ENCODE measurements at places on chromosomes 4 and X. TPM values are rescaled to one million over a fixed set of nuclear protein-coding genes. Genes with fewer than 3 reads are reported as not detected.

- H3K4me3 ChIP-seq, result no peak overlapping the region
- no peaks in the 10 kb centered on the region for H3K27me3 ChIP-seq
- H3K4me1 ChIP-seq, result peaks cover 10% of the 10 kb centered on the region
- no peak overlapping the region for H3K27ac ChIP-seq
- H3K36me3 ChIP-seq, result peaks cover 13% of the 10 kb centered on the region
- no peak for DNase-seq
Observed at GRCh38 chr4:121674696-121675095, 22.1 kb downstream of the ANXA5 start.

DNA sequence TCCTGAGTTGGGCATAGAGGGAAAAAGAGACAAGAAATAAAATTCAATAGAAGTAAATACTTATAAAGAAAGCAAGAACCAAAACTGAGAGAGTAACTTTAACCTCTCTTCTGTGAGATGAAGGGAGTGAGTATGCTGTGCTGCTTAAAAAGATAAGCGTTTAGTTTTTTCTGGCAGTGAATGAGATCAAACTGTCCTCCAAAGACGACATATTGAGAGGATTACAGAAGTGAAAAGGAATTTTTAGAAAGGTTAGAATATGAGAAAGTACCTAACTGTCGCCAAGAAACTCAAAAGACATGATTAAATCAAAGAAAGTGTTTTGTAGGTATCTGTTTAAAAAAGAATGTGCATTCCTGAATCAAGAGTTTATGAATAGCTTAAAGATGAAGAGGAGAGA lies 16.0 kb downstream of the GAB1 start:
- H3K4me1 ChIP-seq, result no peaks in the 10 kb centered on the region
- no peak for DNase-seq
- no peak overlapping the region for H3K4me3 ChIP-seq
- peaks cover 25% of the 10 kb centered on the region for H3K27me3 ChIP-seq
- no peak overlapping the region for H3K27ac ChIP-seq
- no peaks in the 10 kb centered on the region for H3K36me3 ChIP-seq

GRCh38 chr4:37927434-37927833 lies 32.8 kb upstream of the PTTG2 start:
- peaks cover 22% of the 10 kb centered on the region for H3K4me1 ChIP-seq
- H3K36me3 ChIP-seq, result peaks cover 5% of the 10 kb centered on the region
- no peaks in the 10 kb centered on the region for H3K27me3 ChIP-seq
- DNase-seq, result no peak
- H3K27ac ChIP-seq, result no peak overlapping the region

DNA sequence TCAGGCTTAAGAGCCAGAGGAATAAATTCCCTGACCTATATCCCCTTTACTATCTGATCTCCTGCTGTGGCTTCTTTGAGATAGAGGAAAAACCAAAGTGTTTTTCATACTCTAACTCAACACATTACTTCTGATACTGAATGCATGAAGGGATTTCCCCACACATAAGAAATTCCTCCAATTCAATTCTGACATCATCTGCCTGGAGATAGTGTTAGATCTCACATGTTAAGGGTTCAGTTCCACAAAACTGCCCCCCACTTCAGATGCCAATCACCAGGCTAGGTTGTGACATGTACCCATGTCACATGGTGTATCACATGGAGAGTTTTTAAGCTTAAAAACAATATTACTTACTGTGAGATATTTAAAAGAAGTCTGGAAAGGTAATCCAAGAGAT lies 46.8 kb downstream of the GSTCD start:
- H3K4me3 ChIP-seq, result no peak overlapping the region
- H3K4me1 ChIP-seq, result no peaks in the 10 kb centered on the region
- H3K27me3 ChIP-seq, result no peaks in the 10 kb centered on the region
- no peak for DNase-seq

GRCh38 chr4:37876156-37876555 lies 14.7 kb upstream of the TBC1D1 start:
- H3K4me1 ChIP-seq, result peaks cover 6% of the 10 kb centered on the region
- H3K27ac ChIP-seq, result no peak overlapping the region
- H3K36me3 ChIP-seq, result no peaks in the 10 kb centered on the region
- H3K4me3 ChIP-seq, result no peak overlapping the region
- H3K27me3 ChIP-seq, result no peaks in the 10 kb centered on the region

GRCh38 chrX:44228621-44229020 lies 114.9 kb downstream of the EFHC2 start:
- H3K4me1 ChIP-seq, result no peaks in the 10 kb centered on the region
- H3K36me3 ChIP-seq, result no peaks in the 10 kb centered on the region
- H3K27ac ChIP-seq, result no peak overlapping the region

DNA sequence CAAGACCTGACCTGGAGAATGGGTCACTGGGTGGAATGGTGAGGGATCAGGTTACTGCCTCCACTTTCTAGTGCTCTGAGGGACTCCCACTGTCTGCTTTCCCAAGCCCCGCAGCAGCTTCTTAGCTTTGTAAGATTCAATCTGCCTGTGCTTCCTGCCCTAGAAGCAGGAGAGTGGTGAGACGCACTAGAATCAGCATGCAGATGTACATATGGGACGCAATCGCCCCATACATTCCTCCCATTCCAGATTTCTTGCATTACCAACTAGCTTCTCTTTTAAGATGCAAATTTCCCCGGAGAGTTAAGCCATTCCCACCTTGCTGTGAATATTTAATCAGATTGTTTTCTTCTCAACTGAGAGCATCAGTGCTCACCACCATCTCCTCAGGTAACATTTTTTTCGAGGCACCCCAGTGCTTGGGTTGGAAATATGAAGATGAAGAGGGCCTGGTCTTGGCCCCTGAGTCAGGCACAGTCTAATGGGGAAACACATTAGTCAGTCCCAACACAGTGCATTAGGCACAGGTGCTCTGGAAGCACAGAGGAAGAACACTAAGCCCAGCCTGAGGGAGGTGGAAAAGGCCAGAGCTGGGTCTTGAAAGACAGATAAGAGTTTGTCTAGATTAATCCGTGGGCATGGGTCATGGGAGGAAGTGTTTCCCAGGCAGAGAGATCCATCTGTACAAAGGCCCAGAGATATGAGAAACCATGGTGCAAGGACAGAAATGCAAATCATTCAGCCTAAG lies 66.7 kb upstream of the PRPS1 start:
- no peak overlapping the region for H3K27ac ChIP-seq
- H3K36me3 ChIP-seq, result no peaks in the 10 kb centered on the region
- no peak for DNase-seq
- H3K4me3 ChIP-seq, result peak overlapping the region; percentile 15

- H3K4me3 ChIP-seq, result no peak overlapping the region
- H3K4me1 ChIP-seq, result peaks cover 53% of the 10 kb centered on the region
- H3K27me3 ChIP-seq, result no peaks in the 10 kb centered on the region
- no peak overlapping the region for H3K27ac ChIP-seq
Observed at GRCh38 chr4:147789596-147789995, 57.7 kb downstream of the ARHGAP10 start.

- H3K36me3 ChIP-seq, result no peaks in the 10 kb centered on the region
- no peak for DNase-seq
- no peaks in the 10 kb centered on the region for H3K4me1 ChIP-seq
- H3K27ac ChIP-seq, result no peak overlapping the region
- H3K27me3 ChIP-seq, result no peaks in the 10 kb centered on the region
Observed at GRCh38 chr4:5433196-5433595, 275.2 kb downstream of the EVC2 start.

- no peaks in the 10 kb centered on the region for H3K36me3 ChIP-seq
- no peak for DNase-seq
- no peaks in the 10 kb centered on the region for H3K4me1 ChIP-seq
- no peak overlapping the region for H3K4me3 ChIP-seq
- no peak overlapping the region for H3K27ac ChIP-seq
Observed at GRCh38 chr4:186553717-186554116, 1.6 kb downstream of the MTNR1A start.

DNA sequence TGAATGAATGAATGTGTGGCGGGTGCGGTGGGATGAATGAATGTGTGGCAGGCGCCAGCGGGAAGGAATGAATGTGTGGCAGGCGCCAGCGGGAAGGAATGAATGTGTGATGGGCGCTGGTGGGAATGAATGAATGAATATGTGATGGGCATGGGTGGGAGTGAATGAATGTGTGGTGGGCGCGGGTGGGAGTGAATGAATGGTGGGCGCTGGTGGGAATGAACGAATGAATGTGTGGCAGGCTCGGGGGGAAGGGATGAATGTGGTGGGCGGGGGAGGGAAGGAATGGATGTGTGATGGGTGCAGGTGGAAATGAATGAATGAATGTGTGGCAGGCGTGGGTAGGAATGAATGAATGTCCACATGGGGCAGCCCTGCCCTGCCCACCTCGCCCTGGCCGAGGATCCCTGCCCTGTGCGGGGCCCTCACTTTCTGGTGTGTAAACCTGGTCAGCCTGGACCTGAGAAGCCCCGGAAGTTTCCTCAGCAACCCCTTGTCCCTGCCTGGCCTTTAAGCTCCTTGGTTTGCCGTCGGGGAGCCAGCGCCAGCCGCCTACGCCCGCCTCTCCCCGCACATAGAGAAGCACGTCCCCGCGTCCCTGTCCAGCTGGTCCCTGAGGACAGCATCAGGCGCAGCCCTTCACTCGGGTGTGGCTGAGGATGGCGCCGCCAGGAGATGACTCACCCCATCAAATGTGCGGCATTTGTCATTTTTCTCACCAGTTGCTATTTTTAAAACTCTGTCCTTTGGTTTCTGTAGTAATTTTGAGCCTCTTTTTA lies 112.8 kb upstream of the LRPAP1 start:
- H3K4me3 ChIP-seq, result no peak overlapping the region
- no peaks in the 10 kb centered on the region for H3K4me1 ChIP-seq
- H3K27me3 ChIP-seq, result peaks cover 21% of the 10 kb centered on the region
- DNase-seq, result no peak
- H3K27ac ChIP-seq, result no peak overlapping the region

DNA sequence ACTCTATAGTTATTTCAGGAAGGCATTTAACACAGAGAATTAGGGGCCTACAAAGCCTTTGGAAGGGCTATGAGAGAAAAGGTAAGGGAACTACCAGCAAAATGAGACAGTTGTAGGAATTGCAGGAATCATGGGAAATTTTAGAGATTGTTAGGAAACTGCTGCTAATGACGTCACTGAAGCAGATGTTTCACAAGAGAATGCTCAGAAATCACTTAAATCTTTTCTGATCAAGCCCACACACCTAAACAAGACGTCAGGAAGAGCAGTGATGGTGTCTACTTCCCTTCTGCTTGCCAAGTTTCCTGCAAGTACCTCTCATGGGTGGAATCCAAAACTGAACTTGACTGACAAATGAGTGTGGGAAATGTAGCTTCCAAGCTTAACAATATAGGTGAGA lies 5.1 kb downstream of the OR13H1 start:
- no peak overlapping the region for H3K4me3 ChIP-seq
- H3K4me1 ChIP-seq, result no peaks in the 10 kb centered on the region
- H3K27me3 ChIP-seq, result peaks cover 11% of the 10 kb centered on the region
- no peak overlapping the region for H3K27ac ChIP-seq
- no peak for DNase-seq

DNA sequence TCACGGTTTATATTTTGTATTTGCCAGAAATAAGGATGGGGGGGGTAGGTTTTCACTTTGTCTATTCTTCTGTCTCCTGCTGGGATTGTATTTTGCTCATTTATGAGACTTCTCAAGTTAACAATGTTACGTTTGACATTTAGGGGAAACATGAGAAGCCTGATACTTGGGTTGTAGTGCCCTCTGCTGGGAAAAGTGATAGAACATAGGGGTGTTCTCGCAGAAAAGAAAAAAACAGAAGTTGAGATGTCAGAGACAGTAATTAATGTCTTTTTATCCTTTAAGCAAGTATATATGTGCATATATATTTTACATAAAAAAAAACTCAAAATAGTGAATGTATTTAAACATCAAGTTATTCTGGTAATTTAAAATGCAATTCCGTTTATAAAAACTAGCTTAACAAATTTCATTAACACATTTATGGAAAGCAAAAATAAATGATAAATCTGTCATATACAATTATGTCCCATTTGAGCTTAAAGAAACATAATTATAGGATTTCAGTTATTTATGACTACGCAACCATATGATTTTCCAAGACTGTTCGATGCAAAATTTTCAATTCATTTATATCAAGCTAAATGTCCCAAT lies 46.0 kb upstream of the TMPRSS11F start:
- H3K27ac ChIP-seq, result no peak overlapping the region
- peaks cover 29% of the 10 kb centered on the region for H3K27me3 ChIP-seq
- peaks cover 8% of the 10 kb centered on the region for H3K4me1 ChIP-seq
- DNase-seq, result no peak
- H3K36me3 ChIP-seq, result peaks cover 2% of the 10 kb centered on the region

- H3K4me3 ChIP-seq, result no peak overlapping the region
- H3K27me3 ChIP-seq, result no peaks in the 10 kb centered on the region
- DNase-seq, result no peak
- no peak overlapping the region for H3K27ac ChIP-seq
- no peaks in the 10 kb centered on the region for H3K4me1 ChIP-seq
- H3K36me3 ChIP-seq, result no peaks in the 10 kb centered on the region
Observed at GRCh38 chr4:66927937-66928336, 617.4 kb downstream of the CENPC start.

GRCh38 chr4:109091727-109092409 lies 210.6 kb downstream of the COL25A1 start:
- H3K27ac ChIP-seq, result no peak overlapping the region
- no peaks in the 10 kb centered on the region for H3K36me3 ChIP-seq
- peaks cover 18% of the 10 kb centered on the region for H3K27me3 ChIP-seq
- H3K4me3 ChIP-seq, result no peak overlapping the region

GRCh38 chrX:56503941-56504673 lies 59.3 kb upstream of the UBQLN2 start:
- no peak for DNase-seq
- no peaks in the 10 kb centered on the region for H3K36me3 ChIP-seq
- H3K4me1 ChIP-seq, result peaks cover 2% of the 10 kb centered on the region

- H3K4me3 ChIP-seq, result no peak overlapping the region
- H3K36me3 ChIP-seq, result no peaks in the 10 kb centered on the region
- DNase-seq, result no peak
- H3K27ac ChIP-seq, result no peak overlapping the region
Observed at GRCh38 chr4:80694171-80694570, 336.3 kb upstream of the BMP3 start.

GRCh38 chr4:152431784-152432183 lies 104.1 kb downstream of the FBXW7 start:
- H3K27me3 ChIP-seq, result no peaks in the 10 kb centered on the region
- no peak overlapping the region for H3K4me3 ChIP-seq
- no peak overlapping the region for H3K27ac ChIP-seq

- no peak overlapping the region for H3K27ac ChIP-seq
- no peaks in the 10 kb centered on the region for H3K27me3 ChIP-seq
- peaks cover 5% of the 10 kb centered on the region for H3K4me1 ChIP-seq
- peaks cover 10% of the 10 kb centered on the region for H3K36me3 ChIP-seq
Observed at GRCh38 chr4:42560467-42560861, 96.4 kb downstream of the ATP8A1 start.

GRCh38 chrX:20529301-20529700 lies 262.6 kb upstream of the RPS6KA3 start:
- peaks cover 37% of the 10 kb centered on the region for H3K27me3 ChIP-seq
- no peak overlapping the region for H3K4me3 ChIP-seq
- no peak overlapping the region for H3K27ac ChIP-seq
- H3K36me3 ChIP-seq, result no peaks in the 10 kb centered on the region

Gene ZNF157
- total RNA-seq, result 0.55 TPM

Gene SPANXB1
- total RNA-seq, result not detected

Gene KCNIP4
- not detected for total RNA-seq

Gene FAT1
- total RNA-seq, result not detected

Gene DGKK
- not detected for total RNA-seq

Gene PCDH7
- not detected for total RNA-seq

Gene KLHL5
- 34.3 TPM for total RNA-seq

Gene ZNF630
- 1.3 TPM for total RNA-seq

Measured in T-helper 17 cell (primary cell).